ENCODE measurements at places on chromosomes 7 and 10. TPM values are rescaled to one million over a fixed set of nuclear protein-coding genes. Genes with fewer than 3 reads are reported as not detected.

DNA sequence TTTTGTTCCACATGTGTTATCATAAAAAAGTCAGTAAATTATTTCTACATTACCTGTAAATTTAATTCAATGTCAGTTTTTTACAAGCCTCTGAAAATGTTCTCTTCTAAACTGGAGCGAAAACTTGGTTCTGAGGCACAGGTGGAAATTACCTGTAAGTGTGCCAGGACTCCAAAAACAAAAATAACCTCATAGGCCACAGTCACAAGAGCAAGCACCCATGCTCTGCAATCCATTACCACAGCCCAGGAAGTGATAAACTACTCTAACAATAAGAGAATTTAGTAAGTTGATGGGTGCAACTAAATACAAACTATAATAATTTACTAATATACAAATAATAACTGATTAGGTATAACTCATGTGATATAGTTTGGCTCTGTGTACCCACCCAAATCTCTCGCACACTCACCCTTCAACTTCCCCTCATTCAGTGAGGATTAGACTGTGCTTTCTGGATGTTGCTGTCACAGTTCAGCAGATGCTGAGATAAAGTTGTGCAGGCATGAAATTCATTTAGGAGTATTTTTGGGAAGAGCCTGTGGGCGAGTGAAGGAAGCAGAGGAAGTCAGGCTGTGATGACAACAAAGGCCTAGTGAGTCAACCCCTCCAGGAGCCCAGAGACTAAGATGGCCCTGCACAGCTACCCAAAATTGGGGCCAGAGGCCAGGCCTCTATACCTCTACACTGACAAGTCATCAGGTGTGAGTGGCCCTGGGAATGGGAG, 16.3 kb upstream of the GIMAP6 start:
- no peak for DNase-seq

- DNase-seq, result no peak
Observed at GRCh38 chr7:132541656-132542055, 34.6 kb downstream of the PLXNA4 start.

- no peak for DNase-seq
Observed at GRCh38 chr7:69550991-69551390, 47.3 kb upstream of the AUTS2 start.

- peak; percentile 63 for DNase-seq
Observed at GRCh38 chr10:36880898-36881297, 244.5 kb upstream of the ANKRD30A start.

- no peak for DNase-seq
Observed at GRCh38 chr10:33684211-33684611, 349.7 kb upstream of the NRP1 start.

DNA sequence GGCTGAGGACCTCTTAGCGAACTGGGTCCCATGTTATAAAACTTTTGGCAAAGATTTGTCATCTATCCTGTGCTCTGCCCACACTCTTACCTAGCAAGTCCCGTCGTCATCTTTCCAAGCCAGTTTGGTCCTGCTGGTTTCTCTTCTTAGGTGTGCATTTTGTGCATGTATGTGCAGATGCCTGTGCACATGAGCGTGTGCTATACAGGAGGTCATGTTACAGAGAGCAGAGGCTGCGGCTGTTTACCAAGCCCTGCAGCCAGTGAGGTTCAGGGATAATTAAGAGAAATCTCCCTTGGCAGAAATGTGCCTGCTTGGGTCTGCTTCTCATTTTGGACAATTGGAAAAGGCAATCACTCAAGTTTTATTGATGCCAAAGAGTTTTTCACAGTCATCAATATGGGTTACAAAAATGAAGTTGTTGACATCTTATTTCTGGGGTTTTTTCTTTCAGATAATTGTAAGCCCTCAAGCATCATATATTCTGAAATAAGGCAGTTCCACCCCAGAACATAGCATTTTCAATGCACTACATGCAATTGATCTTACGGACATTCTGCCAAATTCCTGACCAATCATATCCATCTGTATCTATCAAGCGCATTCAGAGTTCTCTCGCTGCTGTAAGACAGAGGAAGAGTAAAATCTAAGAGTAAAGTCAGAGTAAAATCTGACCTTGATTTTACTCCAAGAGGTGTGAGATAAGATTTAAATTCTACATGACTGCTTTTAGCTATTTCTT, 361.4 kb upstream of the ZNF32 start:
- DNase-seq, result no peak

NUPR2 gene
- not detected for total RNA-seq

EPHB6 gene
- under 0.01 TPM for total RNA-seq

RADIL gene
- total RNA-seq, result 2.0 TPM

Data from lung microvascular endothelial cell (primary cell).